ENCODE measurements at places on chromosomes 7 and 10. TPM values are rescaled to one million over a fixed set of nuclear protein-coding genes. Genes with fewer than 3 reads are reported as not detected.
A peak's percentile ranks its signal among the peaks of the same experiment; 100 is the strongest.

Gene OPN4
- total RNA-seq, result not detected

Gene PPP1R17
- not detected for total RNA-seq

Gene FOXI2
- 1.7 TPM for total RNA-seq

Gene HHEX
- total RNA-seq, result 51.9 TPM

Gene CCL24
- total RNA-seq, result 95.9 TPM

Gene NME8
- total RNA-seq, result 4.0 TPM

Gene C10orf67
- total RNA-seq, result not detected

Gene UNC5B
- 6.8 TPM for total RNA-seq

Gene SPDYE1
- not detected for total RNA-seq

Gene HOXA13
- not detected for total RNA-seq

Gene AKR1C8
- total RNA-seq, result not detected

Gene DMBT1
- total RNA-seq, result 0.03 TPM

DNA sequence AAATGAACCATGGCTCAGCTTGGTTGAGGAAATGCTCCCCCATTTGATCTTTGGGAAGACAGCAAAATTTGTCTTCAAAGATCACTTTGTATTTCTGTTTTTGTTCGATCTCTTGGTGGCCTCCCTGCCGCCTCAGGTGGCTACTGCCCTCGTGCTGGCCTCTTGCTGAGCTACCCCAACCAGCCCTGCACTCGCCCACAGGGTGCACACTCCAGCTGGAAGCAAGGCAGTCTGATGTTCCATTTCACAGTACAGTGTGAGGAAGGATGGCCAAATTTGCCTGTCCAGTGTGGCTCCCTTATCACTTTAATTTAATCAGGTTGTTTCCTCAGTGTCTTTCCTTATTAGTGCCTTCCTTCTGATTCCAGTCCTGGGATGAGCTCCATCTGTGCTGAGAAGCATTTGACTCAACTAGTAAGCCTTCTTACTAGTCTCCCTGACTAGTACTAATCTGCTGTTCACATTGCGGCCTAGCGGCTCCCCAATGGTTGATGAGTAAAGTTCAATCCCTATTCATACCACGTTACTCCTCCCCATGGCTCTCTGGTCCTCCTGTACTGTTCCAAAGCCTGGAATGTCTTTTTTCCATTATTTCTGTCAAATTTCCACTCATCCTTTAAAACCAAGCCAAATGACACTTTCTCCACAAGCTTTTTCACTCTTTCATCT is 8.2 kb downstream of the MYOF start:
- no peak for DNase-seq

- DNase-seq, result no peak
Observed at GRCh38 chr10:76354212-76354738, 922.9 kb downstream of the LRMDA start.

- DNase-seq, result no peak
Observed at GRCh38 chr7:14596421-14596820, 306.1 kb downstream of the DGKB start.

DNA sequence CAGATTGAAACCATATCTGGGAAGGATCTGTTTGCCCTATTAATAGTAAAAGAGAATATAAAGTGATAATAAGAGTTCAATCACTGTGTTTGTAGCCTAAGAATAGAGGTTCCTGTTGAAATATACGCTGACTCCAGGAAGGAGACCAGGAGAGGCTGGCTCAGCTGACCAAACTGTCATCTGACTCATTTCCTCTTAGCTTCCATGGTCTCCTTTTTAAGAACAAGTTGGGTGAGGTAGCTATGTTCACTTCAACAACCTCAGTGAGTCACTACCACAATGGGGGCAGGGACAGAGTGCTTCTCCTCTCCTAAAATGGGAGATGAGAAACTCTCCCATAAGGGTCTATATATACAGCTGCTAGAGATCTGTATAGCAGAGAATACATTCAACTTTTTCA is 543.3 kb downstream of the CALN1 start:
- DNase-seq, result no peak

DNA sequence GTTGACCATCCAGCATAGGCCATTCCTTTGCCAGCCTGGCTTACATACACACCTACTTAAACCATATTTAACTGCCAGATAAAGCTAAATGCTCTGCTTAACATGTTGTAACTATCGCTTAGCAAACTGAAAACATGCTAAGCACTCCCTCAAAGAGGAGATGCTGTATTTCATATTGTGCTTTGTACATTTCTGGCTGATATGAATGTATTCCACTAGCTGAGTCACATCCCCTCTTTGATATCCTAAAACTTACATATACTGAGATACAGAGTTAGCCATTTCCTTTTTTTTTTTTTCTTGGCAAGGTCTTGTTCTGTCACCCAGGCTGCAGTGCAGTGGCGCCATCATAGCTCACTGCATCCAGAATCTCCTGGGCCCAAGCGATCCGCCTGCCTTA is 99.4 kb downstream of the TPST1 start:
- no peak for DNase-seq

DNA sequence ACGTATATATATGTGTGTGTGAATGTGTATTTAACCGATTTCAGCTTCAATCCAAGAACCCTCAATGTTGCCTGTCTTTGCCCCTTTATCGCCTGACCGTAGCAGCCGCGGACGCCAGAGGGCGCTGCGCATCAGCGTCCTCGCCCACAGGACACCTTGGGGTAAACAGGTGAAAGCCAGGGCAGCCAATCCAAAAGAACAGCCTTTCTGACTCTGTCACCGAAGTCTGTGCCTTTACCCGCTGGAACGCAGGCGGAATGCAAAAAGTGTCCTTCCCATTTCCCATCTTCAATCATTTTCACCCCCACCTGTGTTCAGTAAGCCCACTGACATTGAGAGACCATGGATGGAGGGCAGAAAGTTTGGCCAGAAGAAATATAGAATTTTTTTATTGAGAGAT is 3.6 kb downstream of the NXPH1 start:
- peak; percentile 76 for DNase-seq

DNA sequence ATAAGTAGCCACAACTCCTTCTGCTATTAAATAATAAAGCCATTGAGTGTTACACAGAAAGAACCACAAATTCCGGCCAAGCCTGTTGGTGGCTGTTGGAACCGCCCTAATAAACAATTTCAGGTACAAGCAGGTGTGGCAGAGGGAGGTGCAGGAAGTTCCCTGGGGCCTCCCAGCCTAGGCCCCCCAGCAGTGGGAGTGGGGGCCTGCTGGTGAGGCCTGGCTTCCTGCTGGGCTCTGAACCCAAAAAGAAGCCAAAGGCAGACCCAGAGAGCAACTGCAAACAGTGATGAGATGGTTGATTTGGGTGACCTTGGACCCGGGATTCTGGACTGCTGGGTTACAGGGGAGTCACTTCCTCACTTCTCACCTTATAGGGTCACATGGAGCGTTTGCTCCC is 21.0 kb upstream of the LMTK2 start:
- DNase-seq, result no peak

- DNase-seq, result no peak
Observed at GRCh38 chr7:148149730-148150129, 440.8 kb upstream of the C7orf33 start.

- DNase-seq, result peak; percentile 23
Observed at GRCh38 chr7:158029509-158029908, 558.1 kb downstream of the PTPRN2 start.

DNA sequence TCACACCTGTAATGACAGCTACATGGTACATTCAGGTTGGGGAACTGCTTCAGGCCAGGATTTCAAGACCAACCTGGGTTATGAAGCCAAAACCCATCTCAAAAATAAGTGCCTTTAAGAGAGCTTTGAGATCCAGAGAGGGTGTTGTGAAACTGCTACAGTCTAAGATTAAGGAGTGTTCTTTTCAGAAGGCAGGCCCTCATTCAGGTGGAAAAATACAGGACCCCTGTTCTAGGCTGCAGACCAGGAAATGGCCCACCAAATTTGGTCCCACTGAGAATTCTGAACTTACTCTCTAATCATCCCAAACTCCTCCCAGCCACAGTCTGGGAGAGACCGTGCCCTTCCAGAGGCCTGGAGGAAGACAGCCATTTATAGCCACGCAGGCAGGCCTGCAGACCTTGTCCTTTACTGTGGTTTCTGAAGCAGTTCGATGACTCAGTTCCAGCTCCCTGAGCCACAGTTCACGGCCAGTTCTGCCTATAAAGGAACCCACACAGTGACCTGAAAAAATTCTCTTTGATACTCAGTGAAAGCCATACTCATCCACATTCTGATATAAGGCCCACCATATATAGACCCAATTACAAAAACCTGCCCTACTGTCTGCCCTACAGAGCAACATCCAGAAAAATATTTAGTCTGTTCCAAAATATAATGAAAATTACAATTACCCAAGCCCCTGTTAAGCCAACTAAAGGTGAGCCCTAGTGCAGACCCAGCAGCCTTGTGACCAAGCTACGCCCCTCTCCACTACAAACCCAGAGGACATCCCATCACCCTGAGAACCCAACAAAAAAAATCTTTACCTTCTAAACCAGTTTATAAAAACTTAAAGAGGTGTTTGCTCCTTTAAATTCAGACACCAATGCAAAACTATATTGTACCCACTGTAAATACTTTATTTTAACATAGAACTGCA is 21.2 kb downstream of the ZNF680 start:
- DNase-seq, result no peak

All from spleen (tissue), 13 donors.